RKO (cell line): ENCODE measurements at places on chromosomes 5 and 9.

DNA sequence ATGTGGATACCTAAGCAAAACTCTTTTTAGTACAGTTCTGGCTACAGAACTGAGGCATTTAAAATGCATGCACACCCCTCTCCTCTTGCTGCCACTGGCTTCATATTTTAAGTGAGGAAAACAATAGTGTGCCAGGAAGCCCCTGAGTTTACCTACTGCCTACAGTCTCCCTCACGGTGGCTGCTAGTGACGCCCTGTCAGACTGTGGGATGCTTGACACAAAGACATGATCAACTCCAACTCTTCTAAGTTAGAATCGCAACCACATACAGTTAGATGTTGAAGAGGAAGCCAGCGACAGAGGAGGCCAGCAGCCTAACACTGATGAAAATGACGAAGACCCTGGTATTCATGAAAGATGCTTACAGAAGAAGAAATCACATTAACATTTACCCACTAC is 1.3 kb downstream of the SEC16A start:
- DNase-seq: peak; percentile 35

GRCh38 chr5:160054831-160055230 is 45.9 kb downstream of the TTC1 start:
- DNase-seq: peak; percentile 35

- no peak for DNase-seq
Observed at GRCh38 chr5:144088206-144089064, 82.0 kb downstream of the YIPF5 start.

DNA sequence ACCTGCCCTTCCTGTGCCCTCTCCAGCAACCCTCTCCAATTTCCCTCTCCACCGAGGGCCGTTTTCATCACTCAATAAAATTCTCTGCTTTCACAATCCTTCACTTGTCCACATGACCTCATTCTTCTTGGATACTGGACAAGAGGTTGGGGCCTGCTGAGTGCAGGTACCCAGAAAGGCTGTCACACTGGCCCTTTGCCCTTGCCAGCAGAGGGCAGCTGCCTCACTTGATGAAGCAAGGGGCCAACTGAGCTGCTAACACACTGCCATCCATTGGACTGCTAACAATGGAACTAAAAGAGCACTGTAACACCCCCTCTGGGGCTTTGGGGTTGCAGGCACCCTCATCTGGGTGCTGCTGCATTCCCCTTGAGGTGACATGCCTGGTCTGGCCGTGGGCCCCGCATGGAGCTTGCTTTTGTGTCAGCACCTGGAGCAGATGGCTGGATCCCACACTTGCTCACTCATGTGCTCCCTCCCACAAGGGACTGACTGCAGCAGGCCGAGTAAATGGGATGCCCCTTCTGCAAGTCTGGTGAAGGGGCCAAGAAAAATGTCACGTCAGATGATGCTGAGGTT is 308.1 kb upstream of the ADCY2 start:
- DNase-seq: no peak
